ENCODE measurements at places on chromosomes 3 and 15.

GRCh38 chr3:78562328-78562727, 1205.5 kb downstream of the ROBO1 start:
- no peak for DNase-seq

GRCh38 chr15:57509965-57510364, 81.7 kb upstream of the MYZAP start:
- peak; percentile 52 for DNase-seq

DNA sequence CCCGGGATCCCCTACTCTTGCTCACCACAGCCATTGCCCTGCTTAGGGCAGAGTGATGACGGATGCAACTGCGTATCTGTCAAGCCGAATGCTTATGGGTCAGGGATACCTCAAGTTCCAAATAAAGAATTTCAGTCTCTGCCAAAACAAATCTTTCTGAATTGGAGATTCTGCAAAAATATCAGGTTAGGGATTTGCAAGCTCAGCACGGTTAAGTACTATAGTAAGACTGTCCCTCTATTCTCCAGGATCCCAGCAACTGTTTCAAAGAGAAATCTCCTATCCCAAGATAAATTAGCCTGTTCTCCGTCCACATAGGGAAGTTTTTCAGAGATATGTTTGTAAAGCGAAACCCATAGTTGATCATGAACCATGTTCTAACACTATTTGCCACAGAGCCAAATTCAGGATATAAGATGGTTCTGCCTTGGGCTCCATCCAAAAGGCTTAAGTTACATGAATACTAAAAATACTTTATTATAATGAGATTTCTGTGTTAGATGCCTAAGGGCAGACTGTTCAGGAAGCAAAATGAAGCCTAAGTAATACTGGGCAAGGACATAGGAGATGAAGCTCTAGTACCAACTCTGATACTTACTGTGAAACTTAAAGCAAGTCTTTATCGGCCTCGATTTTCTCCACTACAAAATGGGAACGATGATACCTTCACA, 100.1 kb upstream of the LPP start:
- DNase-seq = no peak

GRCh38 chr3:165868088-165868487, 30.9 kb upstream of the BCHE start:
- DNase-seq = no peak

GRCh38 chr15:85800478-85801123, 5.9 kb upstream of the KLHL25 start:
- DNase-seq = peak; percentile 95

Data from DMS53 (cell line).